ENCODE measurements at places on chromosomes 16 and 17.
A peak's percentile ranks its signal among the peaks of the same experiment; 100 is the strongest.

- peak; percentile 31 for DNase-seq
Measured at GRCh38 chr17:48625495-48626244, 488 bp downstream of the HOXB9 start.

GRCh38 chr17:71432378-71433315 lies 688.2 kb upstream of the SOX9 start:
- DNase-seq: no peak

DNA sequence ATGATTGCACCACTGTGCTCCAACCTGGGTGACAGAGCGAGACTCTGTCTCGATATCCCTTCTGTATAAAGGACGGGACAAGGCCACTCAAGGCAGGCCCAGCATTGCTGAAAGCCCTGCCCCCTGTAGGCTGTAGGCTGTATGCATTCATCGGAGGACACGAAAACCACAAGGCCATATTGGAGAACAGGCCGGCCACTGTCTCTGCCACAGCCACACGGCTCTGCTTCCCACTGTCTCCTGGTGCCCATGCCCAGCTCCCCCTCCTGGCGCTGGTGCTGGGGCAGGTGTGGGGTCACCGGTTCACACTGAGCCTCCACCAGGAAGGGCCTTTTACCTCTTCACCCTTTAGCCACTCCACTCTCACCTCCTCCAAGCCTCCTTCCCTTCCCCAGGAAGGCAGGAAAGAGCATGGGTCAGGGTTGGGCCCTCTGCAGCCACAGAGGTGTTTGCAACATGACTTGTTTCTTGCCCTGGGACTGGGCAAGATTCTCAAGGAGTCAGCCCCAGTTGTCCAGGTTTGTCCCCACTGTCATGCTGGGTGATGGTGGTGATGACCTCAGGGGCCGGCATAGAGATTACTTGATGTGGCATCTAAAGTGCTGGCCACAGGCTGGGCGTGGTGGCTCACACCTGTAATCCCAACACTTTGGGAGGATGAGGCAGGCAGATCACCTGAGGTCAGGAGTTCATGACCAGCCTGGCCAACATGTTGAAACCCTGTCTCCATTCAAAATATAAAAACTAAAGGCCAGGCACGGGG lies 5.3 kb upstream of the NTN3 start:
- no peak for DNase-seq

DNA sequence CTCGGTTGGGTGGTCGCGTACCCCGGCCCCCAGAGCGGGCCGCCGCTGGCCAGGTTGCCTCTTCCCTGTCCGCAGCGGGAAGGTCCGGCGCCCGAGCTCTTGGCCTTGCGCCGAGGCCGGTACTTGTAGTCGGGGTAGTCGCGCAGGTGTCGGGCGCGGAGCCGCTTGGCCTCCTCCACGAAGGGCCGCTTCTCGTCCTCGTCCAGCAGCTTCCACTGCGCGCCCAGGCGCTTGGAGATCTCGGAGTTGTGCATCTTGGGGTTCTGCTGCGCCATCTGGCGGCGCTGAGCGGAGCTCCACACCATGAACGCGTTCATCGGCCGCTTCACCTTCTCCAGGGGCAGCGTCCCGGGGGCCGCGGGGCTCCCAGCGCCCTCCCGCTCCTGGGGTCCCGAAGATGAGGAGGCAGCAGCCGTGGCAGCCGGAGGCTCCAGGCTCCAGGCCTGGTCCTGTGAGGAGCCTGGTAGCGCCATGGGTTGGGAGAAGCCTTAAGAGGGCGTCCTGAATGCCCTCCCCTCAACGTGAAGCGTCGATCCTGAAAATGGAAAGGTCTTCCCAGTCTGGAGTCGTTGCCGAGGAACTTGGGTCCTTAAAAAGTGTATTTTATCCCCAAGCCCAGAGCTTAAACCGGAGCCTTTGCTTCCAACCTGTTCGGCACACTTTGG lies 558 bp downstream of the SOX15 start:
- DNase-seq: peak; percentile 91

DNA sequence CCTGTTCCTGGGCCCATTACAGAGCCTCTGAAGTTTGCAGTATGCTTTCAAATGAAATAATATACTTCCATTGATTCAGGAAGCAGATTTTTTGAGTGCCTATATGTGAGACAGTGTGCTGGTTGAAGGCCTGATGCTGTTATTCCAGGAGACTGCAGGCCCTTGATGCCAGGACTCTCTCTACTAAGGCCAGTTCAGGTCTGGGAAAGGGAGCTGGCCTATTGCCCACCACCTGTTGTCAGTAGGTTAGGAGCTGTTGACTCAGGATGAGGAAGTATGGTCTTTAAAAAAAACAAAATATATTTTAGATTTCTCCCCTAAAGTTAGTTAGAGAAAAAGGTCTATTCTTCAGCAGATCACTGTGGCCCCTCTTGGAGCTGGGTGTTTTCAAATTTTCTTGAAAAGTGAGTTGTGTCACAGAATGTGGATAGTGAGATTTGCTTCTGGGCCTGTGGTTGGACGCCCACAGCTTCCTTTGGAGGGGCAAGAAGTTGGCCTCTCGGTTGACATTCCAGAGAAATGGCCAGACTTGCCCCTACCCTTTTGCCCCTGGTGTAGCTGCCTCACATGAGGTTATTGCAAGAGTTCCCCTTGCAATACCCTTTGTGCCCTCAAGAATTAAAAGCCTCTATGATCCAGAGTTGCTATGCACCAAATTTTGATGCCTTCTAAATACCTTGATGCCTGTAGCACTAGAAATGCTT lies 7.9 kb downstream of the ESRP2 start:
- DNase-seq: no peak

GRCh38 chr16:84088695-84089395 lies 27.9 kb downstream of the MBTPS1 start:
- no peak for DNase-seq

- no peak for DNase-seq
Measured at GRCh38 chr17:79645777-79646088, 34.9 kb upstream of the RBFOX3 start.

DNA sequence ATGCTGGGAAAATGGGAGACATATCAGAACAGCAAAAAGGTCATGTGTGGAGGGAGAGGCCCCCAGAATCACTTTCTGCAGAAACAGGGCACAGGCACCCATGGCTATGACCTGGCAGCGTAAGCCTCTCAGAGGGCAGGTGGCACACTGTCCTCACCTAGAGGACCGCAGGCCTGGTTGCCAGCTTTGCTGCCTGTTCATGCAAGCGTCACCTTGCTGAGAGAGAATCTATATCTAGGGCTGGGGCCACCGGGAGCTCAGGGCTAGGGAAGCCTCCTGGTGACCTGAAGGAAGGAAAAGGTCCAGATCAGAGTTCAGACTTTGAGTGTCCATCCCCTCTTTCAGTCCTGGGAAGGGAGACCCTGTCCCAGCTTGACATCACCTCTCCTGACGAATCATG lies 78.7 kb downstream of the GOSR1 start:
- no peak for DNase-seq

GRCh38 chr17:57945996-57946797 lies 9.0 kb downstream of the CUEDC1 start:
- peak; percentile 12 for DNase-seq

GRCh38 chr16:12572316-12572985 lies 231.2 kb downstream of the CPPED1 start:
- DNase-seq: no peak

GRCh38 chr17:21843951-21844590 lies 151.7 kb downstream of the KCNJ18 start:
- no peak for DNase-seq

DNA sequence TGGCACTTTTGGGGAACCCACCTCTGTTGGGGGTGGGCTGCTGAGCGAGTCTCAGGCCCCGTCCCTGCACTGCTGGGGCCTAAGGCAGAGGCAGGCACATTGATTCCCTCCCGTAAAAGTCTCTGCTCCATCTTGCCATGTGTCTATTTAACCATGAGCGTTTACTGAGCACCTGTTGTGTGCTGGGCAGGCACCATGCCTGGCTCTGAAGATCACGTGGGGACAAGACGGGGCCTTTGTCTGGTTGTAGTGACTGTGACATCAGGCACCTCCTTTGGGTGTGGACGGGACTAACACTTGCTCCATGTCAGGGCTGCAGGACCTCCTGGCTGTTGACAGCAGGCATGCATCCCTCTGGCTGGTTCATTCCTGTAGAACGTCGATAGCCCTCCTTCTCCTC lies 204.7 kb upstream of the CIBAR2 start:
- DNase-seq: no peak

GRCh38 chr16:87584271-87584670 lies 18.0 kb upstream of the JPH3 start:
- DNase-seq: no peak

DNA sequence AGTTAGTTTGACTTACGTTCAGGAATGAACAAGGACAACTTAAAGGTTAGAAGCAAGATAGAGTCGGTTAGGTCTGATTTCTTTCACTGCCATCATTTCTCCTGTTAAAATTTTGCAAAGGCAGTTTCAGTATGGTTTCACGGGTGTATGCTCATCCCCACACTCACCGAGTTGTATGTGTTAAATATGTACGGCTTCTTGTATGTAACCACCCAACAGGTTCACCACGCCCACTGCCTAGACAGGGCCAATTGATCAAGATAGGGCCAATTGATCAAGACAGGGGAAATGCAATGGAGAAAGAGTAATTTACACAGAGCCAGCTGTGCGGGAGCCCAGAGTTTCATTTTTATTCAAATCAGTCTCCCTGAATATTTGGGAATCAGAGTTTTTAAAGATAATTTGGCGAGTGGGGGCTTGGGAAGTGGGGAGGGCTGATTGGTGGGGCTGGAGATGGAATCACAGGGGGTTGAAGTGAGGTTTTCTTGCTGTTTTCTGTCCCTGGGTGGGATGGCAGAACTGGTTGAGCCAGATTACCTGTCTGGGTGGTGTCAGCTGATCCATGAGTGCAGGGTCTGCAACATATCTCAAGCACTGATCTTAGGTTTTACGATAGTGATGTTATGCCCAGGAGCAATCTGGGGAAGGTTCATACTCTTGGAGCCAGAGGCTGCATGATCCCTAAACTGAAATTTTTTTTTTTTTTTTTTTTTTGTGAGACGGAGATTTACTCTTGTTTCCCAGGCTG lies 62.4 kb upstream of the PLCG2 start:
- DNase-seq: no peak

- no peak for DNase-seq
Measured at GRCh38 chr17:27771586-27771985, 28.7 kb downstream of the NOS2 start.

GRCh38 chr16:30357715-30358576 lies 2.8 kb upstream of the CD2BP2 start:
- DNase-seq: no peak

DNA sequence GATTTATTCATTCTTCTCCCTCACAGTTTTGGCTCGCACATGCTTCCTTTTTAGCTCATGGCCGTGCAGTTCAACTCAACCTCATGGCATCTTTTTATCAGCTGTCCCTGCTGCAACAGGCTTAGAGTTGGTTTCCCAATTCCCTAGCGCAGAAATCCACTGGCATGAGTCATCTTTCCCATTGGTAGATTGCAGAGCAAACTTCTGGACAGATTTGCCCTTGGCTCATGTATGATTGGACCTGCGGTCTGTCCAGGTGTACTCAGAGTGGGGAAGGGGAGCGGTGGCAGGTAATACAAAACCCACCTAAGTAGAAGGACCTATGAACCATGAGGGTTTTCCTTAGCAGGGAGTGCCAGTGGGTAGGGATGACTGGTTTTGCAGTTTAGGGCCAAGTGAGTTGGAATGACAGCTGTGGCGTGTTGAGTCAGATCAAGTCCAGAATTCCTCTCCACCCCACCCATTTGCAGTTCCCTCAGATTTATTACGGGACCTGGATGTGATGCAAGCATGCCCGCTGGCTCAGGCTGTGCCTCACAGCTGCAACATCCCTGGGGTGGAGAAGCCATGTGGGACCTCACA lies 584.7 kb downstream of the WWOX start:
- no peak for DNase-seq

GRCh38 chr17:33686171-33686570 lies 393.1 kb upstream of the ASIC2 start:
- DNase-seq: no peak
